ENCODE measurements at places on chromosomes 5 and 9.

DNA sequence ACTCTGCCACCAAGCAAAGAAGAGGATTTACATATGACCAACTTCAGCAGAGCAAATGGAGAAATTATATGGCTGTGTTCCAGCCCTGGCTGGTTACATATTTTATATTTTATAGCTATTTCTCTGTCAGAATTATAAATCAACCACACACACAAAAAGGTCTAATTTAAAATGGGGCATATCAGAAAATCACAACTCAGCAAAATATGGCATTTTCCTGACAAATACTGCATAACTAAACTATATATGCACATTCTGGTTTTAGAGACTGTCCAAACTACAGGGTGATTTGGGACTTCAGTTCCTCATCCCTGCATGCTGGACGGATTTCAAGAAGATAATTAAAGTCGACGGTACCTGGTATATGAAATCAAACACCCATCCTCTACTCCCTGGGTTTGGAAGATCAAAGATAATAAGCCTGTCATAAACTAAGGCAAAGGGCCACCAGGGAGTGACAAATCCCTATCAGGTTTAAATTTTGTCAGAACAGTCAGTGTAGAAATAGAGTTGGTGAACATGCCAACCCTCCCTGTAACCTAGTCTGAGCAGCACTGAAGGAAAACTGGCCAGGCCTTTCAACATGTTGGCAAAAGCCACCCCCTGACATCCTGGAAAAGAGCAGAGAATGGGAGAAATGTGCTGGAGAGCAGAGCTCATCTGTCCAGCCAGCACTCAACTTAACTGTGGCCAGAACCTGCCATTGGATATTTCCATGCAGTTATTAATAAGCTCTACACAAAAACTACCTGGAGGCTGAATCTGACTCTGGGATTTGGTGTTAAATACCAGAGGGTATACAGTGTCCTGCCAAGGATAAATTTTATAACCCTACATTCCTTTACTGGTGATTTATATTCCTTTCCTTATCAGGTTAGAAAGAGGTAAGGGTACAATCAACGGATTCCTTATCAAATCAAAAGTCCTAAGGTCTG, 235.7 kb downstream of the ENC1 start:
- DNase-seq, result peak; percentile 46

- no peak for DNase-seq
These were observed 56.3 kb downstream of the COX7C start for GRCh38 chr5:86674069-86674468.

DNA sequence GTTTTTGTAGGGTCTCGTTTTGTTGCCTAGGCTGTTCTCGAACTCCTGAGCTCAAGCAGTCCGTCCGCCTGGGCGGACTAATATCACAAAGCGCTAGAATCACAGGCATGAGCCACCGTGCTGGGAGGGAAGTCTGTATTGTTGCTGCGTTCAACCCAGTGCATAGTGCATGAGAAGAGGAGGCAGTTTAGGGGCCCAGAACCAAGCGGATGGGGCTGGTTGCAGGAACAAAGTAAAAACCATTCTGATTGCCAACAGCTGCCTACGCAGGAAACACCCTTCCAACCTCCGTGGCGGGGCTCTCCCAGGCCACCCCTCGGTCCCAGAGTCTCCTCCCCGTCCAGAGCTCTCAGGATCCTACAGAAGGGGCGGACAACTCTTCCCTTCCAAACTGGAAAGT, 87.1 kb downstream of the ANXA2R start:
- DNase-seq, result no peak

DNA sequence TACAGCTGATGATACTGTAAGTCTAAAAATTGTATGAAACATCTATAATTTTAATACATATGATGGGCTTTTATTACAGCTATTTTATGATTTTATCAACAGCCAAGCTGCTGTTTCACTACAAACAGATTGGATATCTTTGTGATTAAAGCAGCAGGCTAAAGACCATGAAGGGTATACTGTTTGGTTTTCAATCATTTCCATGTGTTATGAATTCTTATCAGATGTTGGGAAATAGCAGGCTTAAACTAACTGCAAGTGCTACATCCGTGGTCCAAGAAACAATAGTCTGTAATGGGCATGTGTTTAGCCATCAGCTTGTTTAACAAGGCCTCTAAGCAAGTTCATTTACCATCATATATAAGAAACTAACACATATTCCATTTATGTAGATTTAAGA, 107.5 kb downstream of the CWC27 start:
- DNase-seq, result no peak

DNA sequence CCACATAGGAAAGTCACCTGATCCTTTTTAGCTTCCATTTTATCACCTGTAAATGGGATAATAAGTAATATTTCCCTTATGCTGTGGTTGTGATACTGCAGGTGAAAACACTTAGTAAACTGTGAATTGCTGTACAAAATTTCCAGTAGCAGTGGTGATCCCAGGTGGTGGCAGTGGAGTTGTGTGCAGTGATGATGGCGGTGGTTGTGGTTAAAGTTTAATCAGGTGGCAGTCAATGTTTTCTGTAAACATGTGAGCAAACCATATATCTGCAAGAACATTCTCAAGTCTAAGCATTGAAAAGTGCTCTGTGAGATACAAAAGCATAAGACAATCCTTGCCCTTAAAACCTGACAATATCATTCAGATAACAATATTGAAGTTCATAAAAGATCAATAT, 480.2 kb downstream of the RASEF start:
- no peak for DNase-seq

- DNase-seq, result no peak
These were observed 4.6 kb upstream of the SAR1B start for GRCh38 chr5:134637116-134637721.

- DNase-seq, result no peak
These were observed 73.4 kb downstream of the NFIB start for GRCh38 chr9:14240537-14240936.

- DNase-seq, result no peak
These were observed 1625.2 kb downstream of the MAT2B start for GRCh38 chr5:165130656-165131055.

DNA sequence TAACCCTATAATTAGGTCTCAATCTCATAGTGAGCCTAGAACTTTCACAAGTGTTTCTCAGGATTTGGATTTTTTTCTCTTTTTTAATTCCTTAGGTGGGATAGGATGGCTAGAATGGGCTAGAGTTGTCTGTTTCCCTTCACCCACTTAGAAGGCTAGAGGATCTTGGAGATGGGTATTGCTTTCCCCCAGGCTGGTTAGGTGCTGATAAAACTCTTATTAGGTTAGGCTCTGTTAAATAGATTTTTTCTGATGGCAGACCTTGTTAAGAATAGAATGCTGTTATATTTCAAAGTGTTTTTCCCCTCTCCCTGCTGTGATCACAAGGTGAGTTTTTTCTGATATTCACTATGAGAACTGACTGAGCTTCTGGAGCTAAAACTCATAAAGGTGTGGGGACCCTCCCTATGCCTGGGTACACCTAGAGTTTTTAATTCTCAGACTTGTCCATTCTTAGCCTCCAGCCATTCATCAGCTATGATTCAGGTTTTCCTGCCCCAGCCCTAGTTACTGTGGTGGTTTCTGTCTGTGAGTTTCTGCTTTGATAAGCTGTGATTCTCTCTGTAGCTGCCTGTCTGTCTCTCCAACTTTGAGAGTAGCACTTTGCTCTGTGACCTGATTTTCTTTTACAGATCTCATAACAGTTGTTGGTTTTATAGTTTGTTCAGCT, 132.4 kb downstream of the HACD4 start:
- DNase-seq, result no peak

GRCh38 chr9:134320126-134320867, 6.0 kb upstream of the RXRA start:
- DNase-seq, result no peak

DNA sequence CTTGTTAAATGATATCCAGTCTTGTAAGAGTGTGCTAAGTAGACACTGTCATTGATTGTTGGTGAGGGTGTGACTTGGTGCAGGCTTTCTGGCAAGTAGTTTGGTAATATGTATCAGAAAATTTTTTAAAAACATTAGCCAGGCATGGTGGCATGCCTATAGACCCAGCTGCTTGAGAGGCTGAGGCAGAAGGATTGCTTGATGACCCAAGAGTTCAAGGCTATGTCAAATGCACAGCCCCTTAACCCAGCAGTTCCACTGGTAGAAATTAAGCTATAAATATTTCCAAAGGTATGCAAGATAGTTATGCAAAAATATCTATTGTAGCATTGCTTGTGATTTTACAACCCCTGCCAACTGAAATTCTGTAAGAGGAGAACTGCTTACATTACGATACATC, 24.2 kb downstream of the ZBTB43 start:
- no peak for DNase-seq

GRCh38 chr5:55344392-55344992, 36.7 kb downstream of the MTREX start:
- peak; percentile 46 for DNase-seq

DNA sequence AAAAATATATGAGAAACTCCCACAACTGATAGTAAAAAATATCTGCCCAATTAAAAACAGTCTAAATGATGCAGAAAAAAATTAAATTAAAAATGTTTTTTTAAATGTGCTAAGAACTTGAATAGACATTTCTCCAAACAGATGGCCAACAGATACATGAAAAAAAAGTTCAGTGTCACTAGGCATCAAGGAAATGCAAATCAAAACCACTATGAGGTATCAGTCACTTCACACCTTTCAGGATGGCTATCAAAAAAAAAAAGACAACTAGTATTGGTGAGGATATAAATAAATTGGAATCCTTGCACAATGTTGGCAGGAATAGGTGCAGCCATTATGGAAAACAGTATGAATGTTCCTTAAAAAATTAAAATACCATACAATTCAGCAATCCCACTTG, 16.6 kb downstream of the ZNF131 start:
- no peak for DNase-seq

DNA sequence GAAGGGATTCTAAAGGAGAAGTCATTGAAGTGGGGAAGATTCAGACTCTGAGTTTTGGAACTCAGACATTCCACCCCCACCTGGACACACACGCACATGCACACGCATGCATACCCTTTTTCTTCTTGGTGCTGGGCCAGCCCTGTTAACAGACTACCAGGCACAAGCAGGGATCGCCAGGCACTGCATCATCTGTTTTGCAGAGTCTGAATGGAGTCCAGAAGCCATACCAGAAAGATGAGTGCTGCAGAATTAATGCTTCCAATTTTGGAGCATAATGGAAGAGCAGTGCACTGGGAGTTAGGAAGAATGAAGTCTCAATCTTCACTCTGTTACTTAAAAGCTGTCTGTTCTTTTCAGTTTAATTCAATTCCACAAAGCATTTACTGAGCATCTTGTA, 95.5 kb downstream of the PDE8B start:
- DNase-seq, result no peak

DNA sequence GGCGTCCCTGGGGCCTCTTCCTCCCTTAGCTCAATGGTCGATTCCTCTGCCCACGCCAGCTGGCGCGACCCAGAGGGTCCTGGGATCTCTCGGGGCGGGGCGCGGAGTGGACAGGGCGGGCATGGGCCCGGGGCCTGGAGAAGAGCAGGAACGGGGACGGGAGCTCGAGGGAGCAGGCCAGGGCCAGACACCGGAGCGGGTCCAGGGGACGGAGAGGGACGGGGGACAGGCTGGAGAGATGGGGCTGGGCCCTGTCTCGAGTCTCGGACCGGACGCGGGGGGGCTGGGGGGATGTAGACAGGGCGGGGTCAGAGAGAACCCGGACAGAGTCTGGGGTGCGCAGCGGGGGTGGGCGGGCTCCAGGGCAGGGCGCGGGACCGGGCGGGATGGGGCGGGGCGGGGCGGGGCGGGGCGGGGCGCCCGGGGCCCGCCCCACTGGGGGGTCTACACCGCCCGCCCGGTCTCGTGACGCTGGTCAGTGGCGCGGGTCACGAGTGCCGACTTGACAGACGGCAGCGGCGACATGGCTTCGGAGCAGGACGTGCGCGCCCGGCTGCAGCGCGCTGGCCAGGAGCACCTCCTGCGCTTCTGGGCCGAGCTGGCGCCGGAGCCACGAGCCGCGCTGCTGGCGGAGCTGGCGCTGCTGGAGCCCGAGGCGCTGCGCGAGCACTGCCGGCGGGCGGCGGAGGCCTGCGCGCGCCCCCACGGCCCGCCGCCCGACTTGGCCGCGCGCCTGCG, at the start of gene UAP1L1:
Gene UAP1L1, plus strand, starts transcription at position 508 of the 738 bp plus-strand sequence. Its CDS starts 16 bp downstream, at position 524.
- DNase-seq, result peak; percentile 47

DNA sequence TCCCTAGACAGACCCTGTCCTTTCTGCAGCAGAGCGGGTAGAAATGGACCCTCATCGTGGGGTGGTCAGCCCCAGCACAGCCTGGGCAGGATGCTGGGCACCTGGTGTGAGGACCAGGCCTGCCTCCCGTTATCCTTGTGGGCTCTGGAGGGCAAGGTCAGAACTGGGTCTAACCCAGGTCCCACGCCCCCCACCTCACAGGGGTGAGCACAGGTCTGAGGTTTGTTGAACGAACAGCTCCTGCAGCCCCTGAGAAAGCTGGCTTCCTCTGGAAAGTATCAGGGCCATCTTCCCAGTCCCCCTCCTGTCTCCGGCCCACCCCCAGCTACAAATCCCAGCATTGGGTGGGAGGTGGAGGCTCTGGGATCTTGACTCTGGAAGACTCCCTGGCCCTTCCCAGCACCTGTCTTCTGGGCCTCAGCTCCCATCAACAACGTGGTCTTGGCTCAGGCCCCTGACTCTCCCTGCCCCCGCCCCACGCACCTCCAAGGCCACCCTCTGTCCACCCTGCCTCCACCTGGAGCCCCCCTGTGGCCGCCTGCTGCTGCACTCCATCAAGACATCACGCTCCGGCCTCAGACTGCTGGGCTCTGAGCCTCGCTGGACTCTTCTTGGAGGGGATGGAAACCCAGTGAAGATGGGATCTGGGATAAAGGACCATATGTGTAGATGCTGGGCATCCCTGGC, 30.1 kb upstream of the CNOT6 start:
- no peak for DNase-seq

- no peak for DNase-seq
These were observed 180.3 kb downstream of the TRIO start for GRCh38 chr5:14323466-14323865.

DNA sequence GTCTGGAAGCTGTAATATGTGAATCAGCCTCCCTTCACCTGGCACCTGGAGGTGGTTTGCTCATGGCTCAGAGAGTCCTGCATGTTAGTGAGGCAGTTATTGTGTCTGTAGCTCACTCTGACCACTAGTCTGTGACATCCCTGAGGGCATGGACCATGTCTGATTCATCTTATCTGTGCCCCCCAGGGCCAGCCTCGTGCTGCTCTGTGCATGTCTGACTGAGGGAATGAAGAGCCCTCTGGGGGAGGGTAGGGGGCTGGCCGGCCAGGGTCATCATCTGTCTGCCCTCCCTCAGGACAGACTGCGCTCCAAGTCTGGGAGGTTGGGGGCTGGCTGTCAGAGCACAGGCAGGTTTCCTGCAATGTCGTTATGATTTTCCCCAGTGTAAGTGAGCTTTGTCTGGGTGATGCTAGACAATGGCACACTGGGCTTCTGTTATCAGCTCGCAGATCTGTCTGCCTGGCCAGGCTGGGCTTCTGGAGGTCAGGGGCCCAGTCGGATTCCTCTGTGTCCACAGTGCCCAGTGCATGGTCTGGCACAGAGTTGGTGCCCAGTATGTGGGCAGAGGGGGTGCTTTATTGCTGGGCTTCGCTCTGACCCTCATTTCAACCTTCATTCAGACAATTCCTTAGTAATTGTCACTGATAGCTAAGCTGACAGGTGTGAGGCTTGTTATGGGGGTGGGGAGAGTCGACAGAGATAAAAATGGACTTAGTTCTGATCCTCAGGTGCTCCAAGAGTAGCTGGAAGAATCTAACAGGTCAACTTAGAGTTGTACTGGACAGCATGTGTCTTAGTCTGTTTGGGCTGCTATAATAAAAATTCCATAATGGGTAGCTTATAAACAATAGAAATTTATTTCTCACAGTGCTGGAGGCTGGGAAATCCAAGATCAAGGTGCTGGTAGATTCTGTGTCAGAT, 85.7 kb upstream of the SHB start:
- no peak for DNase-seq
